ENCODE measurements at places on chromosomes 16 and 17.

DNA sequence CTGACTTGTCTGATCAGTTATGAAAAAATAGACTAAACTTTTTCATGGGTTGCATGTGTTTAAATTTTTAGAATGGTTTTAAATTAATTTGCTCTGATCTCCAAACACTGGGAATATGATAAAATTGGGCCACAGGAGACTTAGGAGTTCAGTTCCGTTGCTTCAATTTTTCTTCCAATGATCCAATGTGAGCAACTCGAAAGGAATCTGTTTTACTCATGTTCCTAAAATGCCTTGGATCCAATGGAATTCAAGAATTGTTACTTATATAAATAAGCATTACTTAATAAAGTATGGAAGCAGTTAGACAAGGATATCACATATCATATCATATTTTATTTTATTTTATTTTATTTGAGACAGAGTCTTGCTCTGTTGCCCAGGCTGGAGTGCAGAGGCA lies 56.0 kb upstream of the NACA2 start:
- DNase-seq, result no peak

DNA sequence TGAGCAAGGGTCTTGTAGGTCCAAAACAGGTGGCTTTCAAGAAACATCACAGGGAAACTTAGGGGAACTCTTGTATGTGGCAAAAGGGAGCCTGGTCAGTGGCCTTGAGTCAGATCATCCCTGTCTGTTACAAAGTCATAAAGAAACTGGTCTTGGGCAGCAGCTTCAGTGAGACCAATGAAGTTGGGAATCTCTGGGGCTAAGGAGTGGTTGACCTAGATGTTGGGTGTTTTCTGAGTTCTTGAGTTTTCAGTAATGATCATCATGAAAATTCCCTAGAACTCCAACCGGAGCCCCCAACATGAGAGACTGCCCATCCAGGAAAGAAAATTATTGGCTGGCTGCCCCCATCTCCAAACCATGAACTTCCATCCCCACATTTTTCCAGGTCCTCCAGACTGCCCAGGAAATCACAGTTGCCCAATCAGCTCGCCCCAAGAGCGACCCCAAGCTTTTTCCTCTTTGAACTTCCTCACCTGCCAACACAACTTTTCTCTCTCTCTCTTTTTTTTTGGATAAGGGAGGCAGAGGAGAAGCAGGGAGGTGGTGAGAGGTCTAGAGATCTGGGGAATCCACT lies 3.9 kb downstream of the CCR7 start:
- DNase-seq, result no peak

GRCh38 chr17:213286-214105 lies 32.0 kb upstream of the DOC2B start:
- no peak for DNase-seq

- DNase-seq, result no peak
These were observed 7.7 kb upstream of the GINS3 start for GRCh38 chr16:58384437-58385055.

DNA sequence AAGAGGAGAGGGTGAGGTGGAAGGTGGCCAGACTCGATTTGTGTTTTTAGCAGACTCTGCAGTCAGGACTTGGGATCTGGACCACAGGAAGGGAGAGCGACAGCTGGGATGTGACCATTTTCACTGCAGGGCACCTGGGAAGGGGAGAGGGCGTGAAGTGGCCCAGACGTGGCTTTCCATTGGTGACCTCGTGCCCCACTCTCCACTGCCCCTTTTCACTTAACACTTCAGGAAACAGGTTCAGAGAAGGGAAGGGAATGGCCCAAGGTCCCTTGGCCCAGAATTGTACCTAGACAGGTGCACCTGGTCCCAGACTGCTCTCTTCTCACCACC lies 22.9 kb upstream of the MPRIP start:
- no peak for DNase-seq

DNA sequence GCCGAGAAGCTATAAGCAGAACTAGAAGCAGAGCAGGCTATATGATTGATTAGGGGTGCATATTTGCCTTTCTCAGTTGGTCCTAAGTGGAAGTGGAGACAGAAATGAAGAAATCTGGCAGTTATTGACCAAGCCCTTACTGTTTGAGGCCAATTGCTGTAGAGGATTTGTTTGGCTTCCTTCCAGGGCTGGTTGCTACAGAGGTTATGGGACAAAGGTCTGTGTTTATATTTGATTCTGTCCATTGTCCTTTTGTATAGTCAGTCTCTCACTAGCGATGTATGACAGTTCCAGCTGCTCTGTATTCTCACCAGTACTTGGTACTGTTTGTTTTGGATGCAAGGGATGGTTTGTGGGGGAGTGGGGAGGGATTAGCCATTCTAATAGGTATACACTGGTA lies 7.3 kb upstream of the ALOX15 start:
- peak; percentile 57 for DNase-seq

DNA sequence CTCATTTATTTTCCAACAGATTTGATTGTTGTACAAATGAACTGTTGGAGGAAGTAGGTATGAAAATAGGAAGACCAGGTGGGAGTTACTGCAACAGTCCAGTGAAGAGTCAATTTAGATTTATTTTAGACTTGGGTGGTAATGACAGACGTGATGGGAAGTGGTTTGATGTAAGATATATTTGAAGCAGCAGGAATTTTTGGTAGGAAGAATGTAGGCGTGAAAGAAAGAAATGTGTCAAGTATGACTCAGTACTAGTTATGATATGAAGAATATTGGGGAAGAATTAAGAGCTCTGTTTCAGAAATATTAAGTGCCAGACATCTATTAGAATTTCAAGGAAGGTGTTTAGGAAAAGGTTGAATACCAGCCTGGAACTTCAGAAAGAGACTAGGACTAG lies 247.9 kb upstream of the AXIN2 start:
- DNase-seq, result no peak
